ENCODE measurements at places on chromosomes 3 and 15.

- DNase-seq: no peak
These were observed 53.3 kb downstream of the FNDC3B start for GRCh38 chr3:172092658-172093057.

GRCh38 chr3:178540184-178540583 lies 3.9 kb downstream of the KCNMB2 start:
- no peak for DNase-seq

GRCh38 chr3:171327441-171328174 lies 132.6 kb downstream of the TNIK start:
- DNase-seq: no peak

- DNase-seq: no peak
These were observed 74.0 kb upstream of the LIPC start for GRCh38 chr15:58357529-58358476.

GRCh38 chr3:120272286-120272685 lies 12.7 kb downstream of the GPR156 start:
- DNase-seq: no peak

DNA sequence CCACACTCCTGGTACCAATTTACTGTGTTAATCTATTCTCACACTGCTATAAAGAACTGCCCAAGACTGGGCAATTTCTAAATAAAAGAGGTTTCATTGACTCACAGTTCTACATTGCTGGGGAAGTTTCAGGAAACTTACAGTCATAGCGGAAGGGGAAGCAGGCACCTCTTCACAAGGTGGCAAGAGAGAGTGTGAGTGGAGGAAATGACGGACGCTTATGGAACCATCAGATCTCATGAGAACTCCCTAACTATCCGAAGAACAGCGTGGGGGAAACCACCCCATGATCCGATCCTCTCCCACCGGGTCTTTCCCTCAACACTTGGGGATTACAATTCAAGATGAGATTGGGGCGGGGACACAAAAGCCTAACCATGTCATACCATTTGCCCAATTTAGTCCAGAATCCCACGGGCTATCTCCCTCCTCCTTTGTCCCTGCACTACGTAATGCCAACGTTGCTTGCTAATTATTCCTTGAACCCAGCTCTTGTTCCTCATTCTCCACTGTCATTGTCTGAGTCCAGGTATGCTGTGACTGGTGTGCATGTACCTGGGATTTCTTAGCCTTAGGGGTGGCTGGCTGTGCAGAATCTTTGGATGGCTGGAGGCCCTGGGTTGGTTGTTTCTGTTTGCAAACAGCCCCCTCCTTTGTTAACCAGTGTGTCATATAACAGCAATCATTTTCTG lies 3.4 kb downstream of the PIGZ start:
- DNase-seq: no peak

DNA sequence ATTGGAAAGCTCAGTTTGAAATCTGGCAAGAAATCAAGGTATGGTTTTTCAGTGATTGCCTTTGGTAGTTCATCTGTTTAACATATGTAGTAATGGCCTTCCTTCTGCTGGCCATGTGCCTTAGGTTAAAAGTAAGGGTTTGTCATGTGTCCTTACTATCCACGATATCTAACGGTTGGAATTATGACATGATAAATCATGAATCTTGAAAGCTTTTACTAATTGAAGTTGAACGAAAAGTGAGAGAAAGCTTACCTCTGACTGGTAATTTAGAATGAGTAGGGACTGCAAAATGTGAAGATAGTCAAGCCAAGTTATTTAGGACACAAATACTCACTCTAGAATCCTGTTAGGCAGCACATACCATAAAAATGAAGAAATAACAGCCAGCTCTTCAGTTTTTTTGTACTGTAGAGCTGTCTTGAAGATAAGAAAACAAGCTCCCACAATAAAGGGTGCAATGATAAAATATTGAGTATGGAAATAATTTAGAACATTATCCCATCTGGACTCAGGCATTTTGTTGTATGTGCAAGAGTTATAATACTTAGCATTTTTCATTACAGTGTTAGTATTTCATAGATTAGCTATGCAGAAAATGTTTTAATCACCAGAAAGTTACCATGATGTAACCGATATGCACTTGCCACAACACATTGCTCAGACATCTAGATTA lies 303.4 kb downstream of the ZNF385D start:
- DNase-seq: no peak

- DNase-seq: no peak
These were observed 347.3 kb downstream of the ZBTB20 start for GRCh38 chr3:114799816-114800215.

GRCh38 chr3:186261638-186262037 lies 100.4 kb downstream of the DGKG start:
- DNase-seq: no peak

GRCh38 chr15:27833178-27833577 lies 265.9 kb downstream of the OCA2 start:
- no peak for DNase-seq

DNA sequence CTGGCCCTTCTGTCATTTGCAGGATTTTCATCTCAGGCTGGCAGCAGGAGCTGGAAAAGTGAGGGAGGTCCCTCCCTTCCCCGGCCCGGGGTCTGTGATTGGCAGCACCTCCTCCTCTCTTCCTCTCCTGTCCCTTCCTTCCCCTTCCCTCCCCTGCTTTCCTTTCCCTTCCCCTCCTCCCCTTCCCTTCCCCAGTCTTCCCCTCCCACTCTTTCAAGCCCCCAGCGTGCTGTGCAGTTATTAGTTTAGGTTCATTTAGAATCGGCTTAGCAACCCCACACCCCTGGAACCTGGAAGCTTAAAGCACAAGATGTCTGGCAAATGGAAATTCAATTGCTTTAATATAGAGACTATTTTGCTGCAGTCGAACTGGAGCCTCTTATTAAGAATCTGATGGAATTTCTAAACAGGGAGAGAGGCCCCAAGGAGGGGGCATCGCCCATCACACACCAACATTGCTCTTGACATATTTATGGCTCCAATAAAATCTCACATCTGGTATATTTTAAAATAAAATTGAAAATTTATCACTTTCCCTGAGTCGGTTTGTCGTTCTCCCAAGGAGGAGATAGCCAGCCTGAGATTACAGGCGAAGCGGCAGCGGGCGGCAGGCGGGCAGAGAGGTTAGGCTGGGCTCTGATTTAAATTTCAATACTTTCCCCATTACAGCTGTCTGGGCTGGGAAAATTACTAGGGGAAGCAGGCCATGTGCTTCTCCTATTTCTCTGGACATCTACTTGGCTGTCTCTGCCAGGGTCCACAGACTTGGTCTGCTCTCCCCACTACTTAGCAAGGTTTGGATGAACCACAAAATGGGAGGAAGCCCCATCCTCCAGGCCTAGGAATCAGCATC lies 98.9 kb downstream of the LINGO1 start:
- no peak for DNase-seq

GRCh38 chr3:145243875-145244274 lies 917.1 kb downstream of the PLOD2 start:
- DNase-seq: no peak

DNA sequence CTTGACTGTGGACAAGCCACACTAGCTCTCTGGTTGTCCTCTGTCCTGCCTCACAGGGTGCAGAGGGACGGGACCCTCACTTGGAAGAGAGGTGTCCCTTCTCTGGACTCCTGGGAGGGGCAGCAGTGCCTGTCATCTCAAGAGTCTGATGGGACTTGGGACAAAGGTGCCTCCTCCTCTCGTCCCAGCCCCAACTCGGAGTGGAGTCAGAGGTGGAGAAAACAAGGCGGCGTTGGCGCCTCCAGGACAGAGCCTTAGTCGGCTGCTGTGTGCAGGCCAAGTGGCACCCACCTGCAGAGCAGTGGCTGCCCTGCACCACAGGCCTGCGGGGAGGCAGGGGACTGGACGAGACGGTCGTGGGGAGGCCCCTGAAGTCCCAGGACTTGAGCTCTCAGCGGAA lies 9.4 kb upstream of the SEC13 start:
- DNase-seq: no peak

GRCh38 chr3:97950360-97950759 lies 21.9 kb downstream of the RIOX2 start:
- no peak for DNase-seq

GRCh38 chr3:41329881-41330280 lies 130.6 kb downstream of the CTNNB1 start:
- no peak for DNase-seq

DNA sequence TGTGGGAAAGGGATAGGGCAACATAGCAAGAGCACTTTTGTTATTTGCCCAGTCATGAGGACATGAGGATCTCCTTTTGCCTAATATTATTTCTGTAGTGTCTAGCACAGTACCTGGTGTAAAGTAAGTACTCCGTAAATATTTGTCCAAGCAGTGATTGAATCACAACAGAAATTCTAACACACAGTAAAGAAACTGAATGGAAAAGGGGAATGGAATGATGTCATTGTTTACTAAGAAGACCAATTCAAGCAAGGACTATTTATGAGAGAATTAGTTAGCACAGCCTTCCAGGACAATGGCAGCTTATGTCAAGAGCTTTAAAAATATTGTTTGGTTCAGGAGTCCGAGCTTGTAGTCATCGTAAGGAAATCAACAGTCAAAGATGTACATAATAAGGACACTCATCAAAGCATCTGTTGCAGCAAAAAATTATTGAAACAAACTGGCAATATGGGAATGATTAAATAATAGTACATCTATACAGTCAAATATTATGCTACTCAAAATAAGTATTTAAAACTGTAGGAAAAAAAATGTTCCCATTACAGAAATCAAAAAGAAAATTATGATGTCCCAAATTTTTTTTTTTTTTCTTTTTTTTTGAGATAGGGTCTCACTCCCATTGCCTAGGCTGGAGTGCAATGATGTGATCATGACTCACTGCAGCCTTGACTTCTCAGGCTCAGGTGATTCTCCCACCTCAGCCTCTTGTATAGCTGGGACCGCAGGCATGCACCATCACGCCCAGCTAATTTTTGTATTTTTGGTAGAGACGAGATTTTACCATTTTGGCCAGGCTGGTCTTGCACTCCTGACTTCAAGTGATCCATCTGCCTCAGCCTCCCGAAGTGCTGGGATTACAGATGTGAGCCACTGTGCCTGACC lies 17.9 kb downstream of the CAPN7 start:
- DNase-seq: no peak

- DNase-seq: no peak
These were observed 36.0 kb downstream of the RFTN1 start for GRCh38 chr3:16477521-16477920.

DNA sequence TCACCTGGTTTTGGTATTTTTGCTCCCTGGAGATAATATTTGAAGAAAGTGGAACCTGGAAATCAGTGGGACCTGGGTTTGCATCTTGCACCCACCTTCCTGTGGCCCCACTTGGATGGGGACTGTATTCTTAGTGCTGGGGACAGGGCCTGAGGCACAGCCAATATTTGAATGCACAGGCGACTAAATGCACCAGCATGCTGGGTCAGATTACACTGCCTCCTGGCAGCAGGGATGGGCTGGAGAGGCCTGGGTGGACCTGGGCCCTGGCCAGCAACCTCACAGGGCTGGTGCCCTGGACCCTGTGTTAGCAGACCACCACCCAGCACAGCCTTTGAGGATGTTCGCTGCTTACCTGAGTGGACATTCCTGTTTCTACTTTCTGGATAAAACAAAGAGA lies 10.5 kb downstream of the ITIH4 start:
- no peak for DNase-seq

GRCh38 chr15:85151861-85152260 lies 170.2 kb downstream of the PDE8A start:
- no peak for DNase-seq

DNA sequence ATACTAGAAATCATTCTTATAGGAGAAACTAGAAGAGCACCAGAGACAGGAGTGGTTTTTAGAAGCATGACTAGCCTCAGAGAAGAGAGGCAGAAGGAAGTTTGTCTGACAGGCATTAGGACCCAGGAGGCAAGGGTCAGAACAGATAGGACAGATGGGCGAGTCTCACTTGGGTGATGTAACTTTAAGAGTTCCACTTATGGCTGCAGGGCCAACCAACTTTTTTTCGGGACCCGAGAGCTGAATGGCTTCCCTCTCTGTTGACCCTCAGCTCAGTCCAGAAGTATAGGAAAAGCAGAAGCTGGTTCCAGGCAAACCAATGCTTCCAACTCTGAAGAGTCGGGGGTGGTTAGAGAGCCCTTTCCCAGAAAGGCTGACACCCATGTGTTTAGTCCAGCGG lies 136.6 kb upstream of the SETMAR start:
- DNase-seq: no peak

- peak; percentile 69 for DNase-seq
These were observed 127.4 kb upstream of the ABHD17C start for GRCh38 chr15:80567721-80568157.

- DNase-seq: no peak
These were observed 357.0 kb downstream of the NR2F2 start for GRCh38 chr15:96687388-96688107.
